Stimulated activated CD4-positive, alpha-beta T cell treated with anti-CD3 and anti-CD28 coated beads, Interleukin-15, amount 100 ng/mL, for 24 hours (primary cell): ENCODE measurements at places on chromosomes 3 and 15.

- no peak for DNase-seq
Measured at GRCh38 chr3:189787632-189788031, 156.4 kb downstream of the TP63 start.

- DNase-seq = no peak
Measured at GRCh38 chr3:139689122-139689521, 11.3 kb upstream of the NMNAT3 start.

DNA sequence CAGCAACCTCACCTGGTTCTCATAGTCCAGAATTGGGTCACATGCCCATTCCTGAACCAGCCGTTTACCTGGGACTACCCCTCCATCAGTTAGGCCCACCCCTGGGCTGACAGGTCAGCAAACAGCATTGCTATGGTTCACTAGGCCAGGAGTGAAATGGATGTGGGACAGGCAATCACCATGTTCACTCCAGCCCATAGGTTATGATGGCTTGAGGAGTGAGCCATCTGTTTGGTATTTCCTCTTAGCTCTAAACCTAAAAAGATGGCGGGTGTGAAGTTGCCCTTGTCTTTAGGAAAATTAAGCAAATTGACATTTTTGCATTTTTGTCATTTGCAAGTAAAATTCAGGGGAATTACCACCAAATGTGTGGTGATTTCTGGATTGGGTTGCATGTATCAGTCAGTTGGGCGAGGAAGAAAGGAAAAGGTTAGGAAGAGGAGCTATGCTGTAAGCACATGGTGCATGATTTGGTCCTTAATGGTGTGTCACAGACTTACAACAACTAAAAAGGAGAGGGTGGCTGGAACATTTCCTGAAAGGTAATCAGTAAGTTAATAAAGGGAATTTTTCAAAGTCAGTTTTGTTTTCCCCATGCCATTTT lies 17.2 kb downstream of the NXPE3 start:
- DNase-seq = no peak

GRCh38 chr15:49079340-49080039 lies 33.2 kb upstream of the SECISBP2L start:
- DNase-seq = no peak

DNA sequence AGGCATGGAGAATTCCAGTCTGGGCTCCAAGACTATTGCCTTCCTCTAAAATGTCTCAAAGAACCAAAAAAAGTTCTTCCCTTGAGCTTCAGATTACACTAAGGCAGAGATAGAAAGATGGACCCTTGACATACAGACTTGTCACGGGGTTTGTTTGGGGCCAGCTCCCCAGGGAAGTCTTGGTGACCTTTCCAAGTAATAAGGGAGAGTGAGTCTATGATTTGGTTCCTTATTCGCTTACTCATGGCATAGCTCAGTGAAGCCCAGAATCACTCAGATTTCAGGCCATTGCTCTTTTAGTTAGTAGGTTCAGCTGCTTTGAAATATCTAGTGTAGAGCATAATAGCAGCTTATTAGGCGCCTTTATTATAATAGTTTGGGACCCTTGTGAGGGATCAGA lies 90.3 kb downstream of the PLCL2 start:
- no peak for DNase-seq

- DNase-seq = no peak
Measured at GRCh38 chr3:149535333-149535685, 60.8 kb downstream of the TM4SF4 start.

- DNase-seq = no peak
Measured at GRCh38 chr15:37536967-37537605, 397.4 kb upstream of the TMCO5A start.

DNA sequence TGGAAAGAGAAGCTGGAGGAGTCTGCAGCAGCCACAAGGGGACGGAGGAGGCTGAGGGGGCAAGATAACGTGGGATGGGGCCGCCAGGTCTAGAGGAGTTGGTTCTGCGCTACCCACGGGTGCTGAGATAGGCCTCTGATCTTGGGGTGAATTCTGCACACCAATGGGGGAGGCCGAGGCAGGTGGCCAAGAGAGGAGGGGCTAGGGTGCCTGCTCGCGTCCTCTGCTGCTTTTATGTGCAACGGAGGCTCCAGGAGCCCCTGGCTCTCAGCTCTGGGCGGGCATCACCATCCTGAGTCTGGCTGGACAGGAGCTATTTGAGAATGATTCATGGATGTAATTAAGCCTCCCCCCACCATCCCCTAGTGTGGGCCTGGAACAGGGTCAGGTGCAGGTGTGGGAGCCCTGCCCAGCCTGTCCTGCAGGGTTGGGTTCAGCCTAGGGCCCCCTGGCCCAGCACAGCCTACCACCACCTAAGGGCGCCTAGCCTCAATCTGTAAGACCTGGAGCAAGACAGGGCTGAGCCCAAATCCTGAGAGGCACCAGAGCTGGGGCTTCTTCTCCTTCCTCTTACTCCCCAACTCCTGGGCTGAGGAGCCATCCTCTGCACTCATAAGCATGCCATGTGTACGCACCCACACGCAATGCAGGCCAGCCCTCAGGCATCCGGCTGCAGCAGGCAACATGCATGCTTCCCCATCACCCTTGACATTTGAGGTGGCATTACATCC lies 32.3 kb upstream of the SEMA3F start:
- DNase-seq = no peak

GRCh38 chr3:83895892-83896291 lies 1062.9 kb upstream of the CADM2 start:
- no peak for DNase-seq

GRCh38 chr3:23474580-23475357 lies 271.6 kb downstream of the UBE2E2 start:
- no peak for DNase-seq

DNA sequence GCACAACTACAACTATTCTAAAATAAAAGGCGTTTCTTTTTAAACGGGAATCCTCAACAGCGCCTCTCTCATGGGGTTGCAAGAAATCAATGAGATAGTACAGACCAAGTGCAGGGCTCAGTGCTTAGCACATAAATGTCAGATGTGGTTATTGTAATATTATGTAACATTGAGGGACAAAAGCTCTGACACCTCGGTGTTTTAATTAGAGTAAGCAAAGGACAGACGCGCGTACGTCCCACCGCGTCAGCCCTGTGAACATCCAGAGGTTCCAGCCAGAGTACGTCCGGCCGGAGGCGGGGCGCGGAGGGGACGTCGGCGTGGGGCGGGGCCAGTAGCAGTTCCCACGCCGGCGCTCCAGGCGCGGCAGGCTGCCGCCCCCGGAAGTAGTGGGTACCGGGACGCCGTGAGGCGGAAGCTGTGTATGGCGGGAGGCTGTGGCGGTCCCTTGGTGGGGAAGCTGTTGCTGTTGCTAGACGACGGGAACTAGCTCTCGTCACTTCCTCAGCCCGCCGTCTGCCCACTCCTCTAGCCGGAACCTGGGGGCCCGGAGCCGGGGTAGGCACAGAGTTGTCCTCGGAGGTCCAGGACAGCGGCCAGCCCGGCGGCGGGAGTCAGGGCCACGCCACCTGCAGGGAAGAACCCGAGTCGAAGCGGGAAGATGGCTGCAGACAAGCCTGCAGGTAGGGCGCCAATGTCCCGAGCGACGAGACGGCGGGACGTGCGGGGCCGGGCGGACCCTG lies at the start of gene CNOT10:
Gene CNOT10, plus strand, starts transcription at position 389 of the 743 bp plus-strand sequence. Its CDS starts 273 bp downstream, at position 662.
- DNase-seq = peak; percentile 97

DNA sequence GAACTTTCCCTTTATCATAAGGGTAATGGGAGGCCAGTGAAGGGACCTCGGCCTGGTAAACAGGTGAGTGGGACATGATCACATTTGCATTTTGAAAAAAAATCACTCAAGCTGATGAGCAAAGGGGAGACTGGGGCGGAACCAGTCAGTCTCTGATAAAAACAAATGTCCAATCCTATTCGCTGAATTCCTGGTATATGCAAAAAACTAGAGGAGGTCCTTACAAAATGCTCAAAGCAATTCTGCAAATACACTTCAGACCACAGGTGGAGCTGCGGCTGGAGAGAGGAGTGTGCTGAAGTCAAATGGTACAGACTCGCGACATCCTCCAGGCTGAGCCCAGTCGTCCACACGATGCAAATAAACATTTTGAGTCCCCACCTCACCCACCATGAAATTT lies 166.7 kb downstream of the FOXP1 start:
- DNase-seq = peak; percentile 50

DNA sequence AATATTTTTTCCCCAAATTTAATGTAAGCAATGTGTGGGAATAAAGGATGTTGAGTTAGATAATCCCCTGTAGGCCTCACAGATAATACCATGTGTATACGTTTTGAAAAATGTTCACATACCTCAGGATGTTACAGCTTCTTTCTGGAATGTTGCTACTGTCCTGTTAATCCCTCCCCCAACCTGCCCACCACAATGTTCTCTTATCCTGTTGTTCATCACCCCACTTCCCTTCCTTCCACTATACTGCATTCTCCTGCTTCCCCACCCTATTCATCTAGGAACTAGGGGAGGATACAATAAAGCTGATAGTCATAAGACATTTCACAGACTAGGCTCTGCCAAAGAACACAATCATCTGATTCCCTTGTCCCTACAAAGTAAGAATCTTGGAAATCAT lies 92.1 kb downstream of the IGF2BP2 start:
- no peak for DNase-seq

- DNase-seq = no peak
Measured at GRCh38 chr15:42163947-42164550, 7.6 kb upstream of the PLA2G4F start.

DNA sequence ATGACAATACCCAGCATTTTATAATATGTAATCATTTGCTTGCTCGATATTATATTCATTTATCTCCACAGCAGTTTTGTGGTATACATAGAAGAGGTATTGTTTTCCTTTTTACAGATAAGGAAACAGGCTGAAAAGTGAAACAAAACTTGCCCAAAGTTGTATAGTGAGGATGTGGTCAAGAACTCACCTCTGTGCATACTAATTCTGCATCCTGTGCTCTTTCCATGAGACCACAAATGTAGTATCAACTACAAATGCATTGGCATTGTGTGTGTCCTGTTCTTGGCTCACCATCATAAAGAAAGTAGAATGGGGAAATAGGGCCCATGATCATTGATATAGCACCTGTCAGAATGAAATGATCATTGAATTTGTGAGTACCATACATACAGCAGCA lies 167.3 kb downstream of the NECTIN3 start:
- no peak for DNase-seq

GRCh38 chr3:4633078-4634004 lies 140.2 kb downstream of the ITPR1 start:
- DNase-seq = no peak
